Stimulated activated CD8-positive, alpha-beta memory T cell treated with anti-CD3 and anti-CD28 coated beads, Interleukin-15, amount 100 ng/mL, for 48 hours (primary cell): ENCODE measurements at places on chromosomes 11 and 22.

DNA sequence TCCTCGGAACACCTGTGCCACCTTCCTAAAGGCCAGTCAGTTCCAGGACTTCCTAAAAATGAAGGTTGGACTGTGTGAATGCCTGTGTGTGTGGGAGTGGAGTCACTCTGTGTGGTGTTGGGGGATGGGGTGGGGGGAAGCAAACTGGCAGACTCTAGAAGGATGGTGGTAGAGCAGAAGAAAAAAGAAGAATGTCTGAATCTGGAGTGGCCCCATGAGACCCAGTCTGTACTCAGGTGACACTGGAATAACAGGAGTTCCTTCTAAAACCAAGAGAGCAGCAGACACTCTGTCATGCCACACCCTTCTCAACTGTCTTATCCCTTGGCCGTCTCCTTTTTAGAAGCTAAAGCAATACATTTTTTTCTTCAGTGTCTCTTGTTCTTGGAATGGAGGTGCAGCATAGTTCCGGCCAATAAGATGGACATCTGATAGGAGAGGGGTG is 82.9 kb downstream of the MAML2 start:
- DNase-seq: no peak

GRCh38 chr22:40014667-40015248 is 20.0 kb downstream of the FAM83F start:
- DNase-seq: no peak

- DNase-seq: no peak
Observed at GRCh38 chr11:77876045-77876444, 55.1 kb downstream of the AAMDC start.

DNA sequence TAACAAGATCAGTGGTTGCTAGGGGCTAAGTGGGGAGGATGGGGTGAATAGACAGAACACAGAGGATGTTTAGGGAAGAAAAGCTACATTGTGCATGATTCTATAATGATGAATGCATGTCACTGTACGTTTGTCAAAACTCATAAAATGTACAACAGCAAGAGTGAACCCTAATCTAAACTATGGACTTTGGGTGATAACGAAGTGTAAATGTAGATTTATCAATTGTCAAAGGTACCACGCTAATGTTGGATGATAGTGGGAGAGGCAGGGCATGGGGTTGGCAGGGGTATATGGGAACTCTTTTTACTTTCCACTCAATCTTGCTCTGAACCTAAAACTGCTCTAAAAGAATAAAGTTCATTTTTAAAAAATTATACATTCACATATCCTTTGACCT is 21.3 kb upstream of the SLC5A1 start:
- DNase-seq: no peak

- DNase-seq: peak; percentile 32
Observed at GRCh38 chr11:63999349-64000025, 13.2 kb downstream of the OTUB1 start.

DNA sequence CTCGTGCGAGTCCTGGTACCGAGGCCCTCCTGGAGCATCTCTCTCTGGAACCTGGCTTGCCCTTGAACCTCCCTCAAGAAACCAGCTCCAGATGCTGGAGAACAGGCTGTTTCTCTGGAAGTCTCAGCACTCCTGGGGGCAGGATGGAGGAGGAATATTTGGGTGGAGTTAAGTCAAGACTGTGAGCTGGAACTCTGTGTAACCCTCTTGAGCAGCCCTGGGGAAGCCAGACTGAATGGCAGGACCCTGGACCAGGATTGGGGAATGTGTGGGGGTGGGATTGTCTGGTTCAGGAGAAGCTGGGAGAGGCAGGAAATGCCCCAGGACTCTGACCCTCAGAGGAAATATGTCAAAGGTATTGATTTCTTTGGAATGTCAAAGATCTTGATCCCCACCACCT is 7.7 kb downstream of the CREB3L1 start:
- no peak for DNase-seq

DNA sequence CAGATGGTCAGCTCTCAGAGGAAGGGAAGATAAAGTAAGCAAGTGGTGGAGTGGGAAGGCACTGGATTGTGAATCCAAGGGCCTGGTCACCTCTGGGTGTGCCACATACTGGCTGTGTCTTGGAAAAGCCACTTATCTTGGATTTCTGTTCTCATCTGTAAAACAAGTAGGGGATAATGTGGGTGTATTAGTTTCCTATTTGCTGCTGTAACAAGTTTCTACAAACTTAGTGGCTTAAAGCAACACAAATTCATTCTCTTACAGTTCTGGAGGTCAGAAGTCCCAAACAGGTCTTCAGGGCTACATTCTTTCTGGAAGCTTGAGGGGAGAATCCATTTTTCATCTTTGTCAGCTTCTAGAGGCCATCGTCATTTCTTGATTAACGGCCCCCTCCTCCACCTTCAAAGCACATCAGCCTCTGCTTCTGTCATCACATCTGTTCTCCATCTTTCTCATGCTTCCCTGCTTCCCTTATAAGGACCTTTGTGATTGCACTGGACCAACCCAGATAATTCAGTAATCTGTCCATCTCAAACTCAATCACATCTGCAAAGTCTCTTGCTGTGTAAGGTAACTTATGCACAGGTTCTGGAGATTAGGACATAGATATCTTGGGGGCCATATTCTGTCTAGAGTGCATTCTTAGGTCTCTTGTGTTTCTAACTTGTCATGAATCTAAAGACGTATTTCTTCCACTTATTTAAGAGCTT is 75.9 kb downstream of the C22orf31 start:
- DNase-seq: no peak

DNA sequence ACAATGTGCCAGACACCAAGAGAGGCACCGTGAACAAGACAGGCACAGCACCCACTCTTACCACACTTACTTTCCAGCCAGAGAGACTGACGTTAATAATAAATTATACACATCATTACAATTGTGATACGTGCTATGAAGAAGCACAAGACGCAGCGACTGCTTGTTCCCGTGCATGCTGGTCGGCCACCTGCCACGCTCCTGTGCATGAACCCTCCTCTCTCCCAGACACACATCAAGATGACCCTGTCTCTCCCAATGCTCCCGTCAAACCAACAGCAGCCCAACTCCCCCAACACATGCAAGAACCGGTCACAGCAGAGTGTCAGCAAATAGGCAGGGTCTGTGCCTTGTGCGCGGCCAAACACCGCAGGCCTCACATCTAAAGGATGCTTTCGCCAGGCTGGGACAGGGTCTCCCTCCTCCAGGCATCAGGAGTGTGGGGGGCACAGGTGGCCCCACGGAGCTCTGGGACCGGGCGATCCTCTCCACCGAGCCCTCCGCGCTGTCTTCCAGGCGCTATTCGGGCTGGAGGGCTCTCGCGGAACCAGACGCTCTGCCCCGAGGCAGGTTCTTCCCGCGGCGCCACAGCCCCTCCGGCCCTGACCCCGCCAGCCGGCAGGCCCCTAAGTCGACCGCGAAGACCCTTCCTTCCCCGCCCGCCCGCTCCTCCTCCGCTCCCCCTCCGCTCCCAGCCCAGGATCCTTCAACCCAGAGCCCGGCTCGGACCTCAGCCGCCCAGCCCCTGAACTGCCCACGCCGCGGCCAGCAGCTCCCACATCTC is 533 bp downstream of the SERGEF start:
- no peak for DNase-seq

GRCh38 chr11:8839306-8839956 is 71.6 kb upstream of the AKIP1 start:
- DNase-seq: no peak

GRCh38 chr11:2901854-2902783 is 16.5 kb upstream of the CDKN1C start:
- DNase-seq: peak; percentile 94

- no peak for DNase-seq
Observed at GRCh38 chr11:118318124-118318523, 13.6 kb downstream of the CD3E start.
